Activated gamma-delta T cell (primary cell): ENCODE measurements at places on chromosomes 1 and 21.

DNA sequence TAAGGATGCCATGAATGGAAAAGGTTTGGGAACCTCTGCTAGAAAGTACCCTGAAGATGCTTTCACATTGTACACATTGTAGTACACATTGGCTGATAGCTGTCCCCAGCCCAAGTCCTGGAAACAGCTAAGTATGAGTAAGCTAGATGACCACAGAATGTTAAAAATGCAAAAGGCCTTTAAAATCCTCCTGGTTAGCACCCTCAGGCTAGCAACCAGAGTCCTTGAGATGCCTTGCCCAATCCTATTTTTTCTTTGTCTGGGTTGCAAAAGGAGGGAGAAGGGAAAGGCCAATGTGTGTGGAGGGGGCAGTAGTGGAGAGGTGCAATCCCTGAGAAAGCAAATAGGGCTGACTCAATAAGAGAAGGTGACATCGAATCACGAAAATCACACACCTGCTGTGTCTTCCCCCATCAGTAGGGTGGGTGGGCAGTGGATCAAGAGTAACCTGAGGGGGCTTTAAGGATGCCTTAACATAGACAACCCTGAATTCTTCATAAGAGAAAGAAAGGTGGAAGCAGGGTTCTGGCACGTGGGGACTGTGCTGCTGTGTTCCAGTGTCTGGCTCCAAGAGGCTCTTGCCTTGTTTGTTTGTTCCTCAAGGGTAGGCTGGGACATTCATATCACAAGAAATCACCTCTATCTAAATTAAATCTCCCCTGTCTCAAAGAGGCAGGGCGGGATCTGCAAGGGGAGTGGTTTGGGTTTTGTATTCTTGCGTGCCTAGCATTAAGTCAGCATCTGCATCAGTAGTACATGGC lies 266.2 kb upstream of the PLXNA2 start:
- no peak for DNase-seq

DNA sequence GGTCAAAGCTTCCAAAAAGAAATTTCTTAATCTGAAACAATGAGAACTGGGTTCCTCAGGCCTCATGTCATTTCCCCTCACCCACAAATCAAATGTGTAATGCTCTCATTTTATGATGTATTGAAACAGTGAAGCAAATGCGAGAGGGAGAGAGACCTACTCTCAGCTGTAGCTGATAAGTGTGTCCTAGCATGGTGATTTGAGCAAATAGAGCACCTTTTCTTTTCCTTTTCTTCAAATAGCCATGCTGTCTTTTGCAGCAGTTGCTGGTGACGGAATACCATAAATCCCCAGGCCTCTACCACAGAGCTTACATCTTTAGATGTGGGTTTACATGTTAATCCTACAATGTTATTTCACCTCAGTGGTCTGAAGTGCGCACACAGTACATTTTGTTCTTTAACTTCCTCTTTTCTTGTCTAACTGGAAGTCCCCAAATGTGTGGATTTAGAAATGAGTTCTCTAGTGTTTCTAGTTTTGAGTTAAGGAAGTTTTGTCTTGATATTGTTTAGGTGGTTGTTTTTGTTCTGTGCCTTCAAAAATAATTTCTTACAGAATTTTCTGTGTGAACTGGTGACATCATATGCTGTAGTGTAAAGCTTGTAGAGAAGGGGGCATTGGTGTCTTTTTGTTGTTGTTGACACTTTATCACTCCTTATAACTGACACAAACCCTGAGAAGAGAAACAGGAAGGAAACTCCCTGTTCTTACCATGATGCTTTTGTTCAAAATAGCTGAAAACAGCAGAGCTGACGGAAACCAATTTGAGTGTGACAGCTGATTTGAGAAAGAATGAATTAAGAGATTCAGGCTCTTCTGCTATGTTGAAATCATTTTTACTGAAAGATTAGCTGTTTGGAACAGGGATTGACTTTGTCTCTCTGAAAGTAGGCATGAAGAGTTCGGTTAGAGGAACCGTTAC lies 12.2 kb downstream of the SMAP2 start:
- no peak for DNase-seq

- DNase-seq, result no peak
Observed at GRCh38 chr1:228339059-228339704, 67.5 kb downstream of the TRIM11 start.

- no peak for DNase-seq
Observed at GRCh38 chr1:198700396-198700795, 61.6 kb downstream of the PTPRC start.

DNA sequence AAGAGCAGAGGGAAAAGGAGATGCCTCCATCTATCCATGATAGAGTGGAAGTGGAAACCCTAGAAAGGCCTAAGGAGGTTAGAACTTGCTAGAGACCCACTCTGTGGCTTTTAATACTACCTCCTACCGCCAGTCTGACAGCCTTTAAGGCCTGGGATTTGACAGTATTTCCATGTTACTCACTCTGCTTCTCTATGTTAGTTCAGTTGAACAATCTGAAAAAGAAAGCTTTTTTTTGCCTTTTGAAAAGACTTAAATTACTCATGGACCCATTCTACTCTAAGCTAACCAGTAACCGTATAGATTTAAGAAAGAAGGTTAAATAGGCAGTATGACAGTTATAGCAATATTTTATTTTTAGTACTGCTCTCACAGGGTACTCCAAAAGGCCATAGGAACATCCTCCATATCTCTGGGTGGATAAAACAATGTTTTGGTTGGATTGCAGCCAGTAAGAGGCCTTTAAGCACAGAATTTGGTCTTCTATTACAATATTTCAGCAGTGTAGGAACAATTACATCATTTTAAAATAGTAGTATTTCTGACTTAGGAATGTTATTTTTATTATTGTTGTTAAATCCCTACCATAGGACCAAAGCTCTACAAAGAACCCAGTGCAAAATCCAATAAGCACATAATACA lies 15.9 kb upstream of the GPR25 start:
- no peak for DNase-seq

- no peak for DNase-seq
Observed at GRCh38 chr1:61740751-61741700, 1.3 kb upstream of the PATJ start.

GRCh38 chr1:18470671-18471355 lies 9.9 kb upstream of the KLHDC7A start:
- DNase-seq, result no peak

- no peak for DNase-seq
Observed at GRCh38 chr1:170696591-170697290, 32.8 kb downstream of the PRRX1 start.

- DNase-seq, result no peak
Observed at GRCh38 chr1:204434116-204434755, 22.6 kb upstream of the PPP1R15B start.

GRCh38 chr1:212612041-212612961 lies 3.7 kb downstream of the ATF3 start:
- DNase-seq, result no peak

DNA sequence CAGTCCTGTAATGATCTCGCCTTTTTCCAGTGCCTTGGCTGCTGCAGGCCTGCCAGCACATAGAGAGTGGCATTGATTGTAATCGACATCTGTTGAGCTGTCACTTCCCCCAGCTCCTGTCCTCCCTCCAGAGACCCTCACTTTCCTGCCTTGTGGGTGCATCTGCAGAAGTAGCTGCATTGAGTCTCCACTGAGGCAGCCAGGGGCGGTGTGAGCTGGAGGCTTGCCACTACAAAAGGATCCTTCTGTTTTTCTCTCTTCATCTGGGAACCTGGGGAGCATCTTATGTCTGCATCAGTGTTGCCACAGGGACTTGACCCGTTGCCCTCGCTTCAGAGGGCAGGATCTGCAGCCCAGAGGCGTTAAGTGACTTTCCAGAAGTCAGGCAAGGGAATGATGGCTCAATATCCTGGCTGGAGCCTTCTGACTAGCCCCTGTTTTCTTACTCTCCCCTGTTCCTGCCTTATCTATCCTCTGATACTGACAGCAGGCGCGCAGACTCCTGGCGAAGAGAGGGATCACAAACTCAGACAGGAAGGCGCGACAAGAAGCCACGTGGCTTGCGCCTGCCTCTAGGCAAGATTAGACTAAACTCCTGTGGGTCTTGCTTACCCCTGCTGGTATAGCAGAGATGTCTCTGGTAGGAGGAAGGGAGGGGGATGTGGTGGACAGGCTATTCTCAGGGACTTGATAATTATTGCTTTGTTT lies 13.3 kb upstream of the FMOD start:
- no peak for DNase-seq

DNA sequence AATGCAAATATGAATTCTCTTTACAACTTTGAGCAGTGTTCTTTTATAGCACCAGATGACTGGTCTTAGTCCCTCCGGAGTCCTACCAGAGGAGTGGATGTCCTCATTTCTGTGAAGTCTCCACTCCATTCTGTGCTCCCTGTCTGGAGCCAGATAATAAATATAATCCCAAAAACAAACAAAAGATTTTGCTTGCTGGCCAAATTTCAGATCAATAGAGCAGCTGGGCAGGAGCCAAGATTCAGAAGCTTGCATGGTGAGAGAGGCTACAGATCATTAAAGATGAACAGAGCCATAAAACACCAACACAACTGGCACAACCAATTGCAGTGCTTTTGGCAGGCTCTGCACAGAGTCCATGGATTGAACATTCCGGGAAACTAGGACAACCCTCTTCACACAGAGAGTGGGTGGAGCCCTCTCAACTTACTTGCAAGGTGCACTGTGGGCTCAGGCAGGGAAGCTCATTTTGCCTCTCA lies 231.5 kb upstream of the SNX7 start:
- no peak for DNase-seq

- no peak for DNase-seq
Observed at GRCh38 chr21:40563900-40564299, 283.1 kb downstream of the DSCAM start.

DNA sequence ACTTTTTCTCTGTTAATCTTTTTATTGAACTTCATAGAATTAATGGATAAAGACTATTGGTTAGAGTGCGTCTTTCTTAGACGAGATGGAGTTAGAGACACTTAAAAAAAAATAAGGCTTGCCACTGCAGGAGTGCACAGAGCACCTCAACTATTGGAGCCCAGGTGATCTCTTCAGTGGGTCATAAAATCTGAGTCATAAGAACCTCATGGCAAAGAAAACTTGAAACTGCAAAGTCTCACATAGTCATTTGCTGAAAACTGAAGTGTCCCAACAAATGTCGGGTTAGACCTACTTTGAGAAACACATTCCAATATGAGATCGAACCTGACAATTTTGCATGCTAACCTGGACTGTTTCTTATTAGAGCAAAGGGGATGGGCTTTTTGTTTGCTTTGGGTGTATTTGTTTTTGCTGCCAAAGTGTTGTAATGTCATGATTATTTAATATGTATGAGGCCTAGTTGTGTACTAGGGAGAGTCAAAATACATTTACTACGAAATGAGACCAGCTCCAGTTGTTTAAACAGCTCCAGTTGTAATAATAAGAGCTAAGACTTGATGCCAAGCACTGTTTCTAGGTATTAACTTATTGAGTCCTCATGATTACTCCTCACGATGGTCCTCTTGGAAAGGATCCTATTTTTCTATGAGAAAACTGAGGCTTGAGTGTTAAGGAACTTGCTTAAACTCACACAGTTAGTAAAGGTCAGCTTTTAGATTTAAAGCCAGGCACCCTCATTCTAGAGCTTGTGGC lies 65.1 kb downstream of the DDR2 start:
- no peak for DNase-seq

DNA sequence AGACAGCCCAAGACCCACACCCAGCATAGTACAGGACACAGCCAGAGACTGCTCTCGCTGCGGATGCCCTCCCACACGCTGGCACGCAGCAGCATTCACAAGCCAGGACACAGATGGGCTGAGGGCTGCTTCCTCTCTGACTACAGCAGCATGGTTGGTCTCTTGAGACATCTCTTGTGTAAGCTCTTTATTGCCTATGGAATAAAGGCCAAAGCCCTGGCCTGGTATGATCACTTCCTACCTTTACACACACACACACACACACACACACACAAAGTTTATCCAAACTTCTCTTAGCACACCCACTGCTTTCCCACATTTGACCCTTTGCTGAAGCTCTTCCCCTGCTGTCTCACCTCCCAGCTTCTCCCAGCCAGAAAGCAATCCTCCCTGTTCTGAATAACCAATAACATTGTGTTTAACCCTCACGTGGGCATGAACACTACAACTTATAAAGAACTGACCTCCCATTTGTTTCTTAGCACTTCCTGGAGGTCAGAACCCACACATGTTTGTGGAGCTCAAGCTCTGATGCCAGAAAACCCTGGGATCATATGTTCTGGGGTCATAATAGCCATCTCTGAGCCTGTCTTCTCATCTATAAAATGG lies 1.2 kb upstream of the LUZP1 start:
- no peak for DNase-seq

DNA sequence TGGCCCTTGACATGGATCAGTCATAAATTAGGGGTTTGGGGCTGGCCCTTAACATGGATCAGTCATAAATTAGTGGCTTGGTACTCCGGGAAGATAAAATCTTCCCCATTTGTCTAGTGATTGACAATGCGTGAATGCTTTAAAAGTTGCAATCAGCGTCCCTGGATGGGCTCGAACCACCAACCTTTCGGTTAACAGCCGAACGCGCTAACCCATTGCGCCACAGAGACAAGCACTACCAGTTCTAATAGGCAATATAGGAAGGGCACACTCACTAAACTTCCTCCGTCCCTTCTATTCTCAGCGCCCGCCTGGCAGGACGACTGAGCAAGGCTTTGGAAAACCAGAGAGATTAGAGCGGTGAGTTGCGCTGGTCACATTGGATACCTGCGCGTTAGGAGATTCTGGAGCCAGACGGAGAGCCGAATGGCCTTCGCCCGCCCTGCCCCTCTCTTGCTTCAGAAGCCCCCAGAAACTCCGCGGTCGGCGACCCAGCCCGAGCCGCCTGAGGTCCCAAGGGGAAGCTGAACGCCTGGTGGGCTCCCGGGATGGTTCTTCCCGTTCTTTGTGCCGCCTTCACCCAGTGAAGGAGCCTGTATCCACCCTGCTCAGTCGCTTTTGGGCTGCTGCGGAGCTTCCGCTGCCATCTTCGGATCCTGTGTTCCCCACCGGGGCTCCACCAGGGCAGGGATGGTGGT lies 235.9 kb downstream of the FAM72C start:
- DNase-seq, result no peak

GRCh38 chr1:212062832-212063438 lies 27.4 kb downstream of the DTL start:
- DNase-seq, result no peak

- DNase-seq, result no peak
Observed at GRCh38 chr1:7249516-7249915, 464.3 kb downstream of the CAMTA1 start.

GRCh38 chr1:213582976-213583567 lies 404.7 kb upstream of the PROX1 start:
- DNase-seq, result no peak

GRCh38 chr1:218846181-218846580 lies 327.5 kb upstream of the LYPLAL1 start:
- no peak for DNase-seq

GRCh38 chr21:46128106-46128932 lies 27.1 kb downstream of the FTCD start:
- no peak for DNase-seq

- no peak for DNase-seq
Observed at GRCh38 chr21:38037416-38037815, 121.2 kb upstream of the KCNJ6 start.

GRCh38 chr1:184437291-184437690 lies 50.5 kb downstream of the C1orf21 start:
- no peak for DNase-seq

- no peak for DNase-seq
Observed at GRCh38 chr21:35614396-35614921, 445.9 kb downstream of the SETD4 start.

GRCh38 chr1:19661721-19662228 lies 2.9 kb upstream of the HTR6 start:
- DNase-seq, result no peak
